Activated CD8-positive, alpha-beta memory T cell treated with anti-CD3 and anti-CD28 coated beads for 48 hours (primary cell): ENCODE measurements at places on chromosomes 13 and 19.

- no peak for DNase-seq
Measured at GRCh38 chr13:105202354-105202753, 1333.1 kb downstream of the EFNB2 start.

- no peak for DNase-seq
Measured at GRCh38 chr13:104460554-104460953, 1394.3 kb upstream of the SLC10A2 start.

GRCh38 chr19:28715157-28715556 lies 497.8 kb downstream of the UQCRFS1 start:
- DNase-seq, result no peak

DNA sequence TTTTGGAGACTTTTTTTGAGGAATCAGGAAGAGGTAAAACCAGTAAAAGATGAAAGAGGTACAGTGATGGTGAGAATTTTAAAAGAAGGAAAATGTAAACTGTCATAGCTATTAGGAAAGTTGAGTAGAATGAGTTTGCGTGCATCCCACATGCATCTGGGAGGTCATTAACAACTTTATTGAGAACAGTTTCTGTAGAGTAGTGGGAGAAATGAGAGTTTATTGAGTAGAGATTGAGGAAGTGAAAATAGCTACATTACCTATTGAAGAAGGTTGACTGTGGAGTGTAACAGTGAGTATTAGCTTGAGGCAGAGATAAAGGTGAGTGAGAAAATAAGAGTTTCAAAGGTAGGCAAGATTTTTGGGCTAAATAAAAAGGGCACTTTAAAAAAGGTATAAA lies 38.7 kb downstream of the BRCA2 start:
- no peak for DNase-seq

GRCh38 chr19:29666578-29667386 lies 1.5 kb downstream of the PLEKHF1 start:
- no peak for DNase-seq

GRCh38 chr19:53521373-53522202 lies 16.4 kb upstream of the ZNF331 start:
- DNase-seq, result no peak

DNA sequence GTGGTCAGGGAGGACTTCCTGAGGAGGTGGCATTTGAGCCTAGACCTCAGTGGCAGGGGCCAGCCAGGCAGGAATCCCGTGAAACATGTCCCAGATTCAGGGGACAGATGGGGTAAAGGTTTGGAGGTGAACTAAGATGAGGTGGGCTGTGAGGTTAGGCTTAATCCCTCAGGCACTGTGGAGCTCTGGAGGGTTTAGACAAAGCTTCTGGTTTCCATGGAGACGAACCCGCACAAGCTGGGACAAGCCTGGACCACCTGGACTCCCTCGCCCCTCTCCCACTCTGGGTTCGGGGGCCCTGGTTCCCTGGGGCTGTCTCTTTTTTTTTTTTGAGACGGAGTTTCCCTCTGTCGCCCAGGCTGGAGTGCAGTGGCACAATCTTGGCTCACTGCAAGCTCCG lies 15.7 kb downstream of the TJP3 start:
- DNase-seq, result no peak

DNA sequence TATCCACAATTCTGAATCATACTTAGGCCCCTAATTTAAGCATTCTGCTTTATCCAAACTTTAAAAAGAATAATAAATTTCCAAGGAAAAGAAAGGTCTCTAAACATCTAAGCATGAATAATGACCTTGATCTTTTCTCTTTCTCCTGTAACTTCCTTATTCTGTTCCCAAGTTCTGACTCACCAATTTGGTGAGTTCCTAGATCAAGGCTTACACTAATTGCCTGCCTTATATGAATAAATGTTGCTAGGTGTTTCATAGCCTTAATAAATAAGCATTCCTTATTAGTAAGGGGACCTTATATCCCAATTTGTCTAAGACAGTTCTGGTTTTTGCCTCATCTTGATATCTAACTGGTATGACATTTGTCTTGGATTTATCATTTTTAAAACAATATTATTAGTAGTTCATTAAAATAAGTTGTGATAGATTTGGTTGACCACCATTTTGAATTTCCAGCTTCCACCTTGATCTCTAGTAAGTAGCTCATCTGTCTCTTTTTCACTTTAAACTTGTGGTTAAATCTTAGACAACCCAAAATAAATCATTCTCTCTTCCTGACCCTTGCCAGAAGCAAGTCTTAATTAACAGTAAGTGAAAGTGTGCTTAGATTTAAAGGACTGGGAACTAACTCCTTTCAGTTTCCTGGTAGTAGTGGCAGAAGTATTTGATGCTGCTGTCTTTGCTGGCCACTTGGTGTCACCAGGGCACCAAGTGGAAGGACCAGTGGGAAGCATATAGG lies 121.2 kb upstream of the MLNR start:
- DNase-seq, result no peak

DNA sequence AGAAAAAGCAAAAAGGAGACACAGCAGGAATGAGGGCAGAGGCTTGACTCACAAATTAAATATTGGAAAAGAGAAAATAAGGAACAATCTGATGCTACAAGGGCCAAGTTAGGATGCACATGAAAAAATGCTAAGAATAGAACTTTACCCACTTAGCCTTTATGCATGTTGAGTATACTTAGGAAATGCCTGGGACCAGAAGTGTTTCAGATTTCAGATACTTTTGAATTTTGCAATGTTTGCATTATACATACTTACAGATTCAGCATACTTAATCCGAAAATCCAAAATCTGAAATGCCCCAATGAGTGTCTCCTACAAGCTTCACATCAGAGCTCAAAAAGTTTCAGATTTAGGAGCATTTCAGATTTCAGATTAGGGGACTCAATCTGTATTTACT lies 262.3 kb downstream of the ABCC4 start:
- DNase-seq, result no peak

- peak; percentile 51 for DNase-seq
Measured at GRCh38 chr19:12194827-12195731, 32.2 kb downstream of the ZNF136 start.

DNA sequence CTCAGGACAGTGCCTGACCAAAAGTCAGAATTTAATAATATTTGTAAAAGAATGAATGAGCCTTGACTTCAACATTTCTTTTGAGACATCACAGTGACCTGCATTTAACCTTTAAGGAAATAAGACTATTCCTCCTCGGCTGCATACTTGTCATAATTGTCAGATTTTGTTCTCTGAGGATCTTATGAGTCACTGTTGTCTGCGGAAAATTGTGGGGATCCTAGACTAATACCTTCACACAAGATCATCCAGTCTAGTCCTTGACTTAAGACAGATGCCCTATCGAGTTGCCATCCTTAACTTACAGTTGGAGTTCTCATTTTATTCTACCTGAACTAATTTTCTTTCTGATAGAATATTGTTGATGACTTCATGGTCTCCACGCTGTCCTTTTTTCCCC lies 198.4 kb downstream of the DLEU7 start:
- DNase-seq, result no peak

GRCh38 chr19:5048727-5049553 lies 80.0 kb downstream of the KDM4B start:
- no peak for DNase-seq

DNA sequence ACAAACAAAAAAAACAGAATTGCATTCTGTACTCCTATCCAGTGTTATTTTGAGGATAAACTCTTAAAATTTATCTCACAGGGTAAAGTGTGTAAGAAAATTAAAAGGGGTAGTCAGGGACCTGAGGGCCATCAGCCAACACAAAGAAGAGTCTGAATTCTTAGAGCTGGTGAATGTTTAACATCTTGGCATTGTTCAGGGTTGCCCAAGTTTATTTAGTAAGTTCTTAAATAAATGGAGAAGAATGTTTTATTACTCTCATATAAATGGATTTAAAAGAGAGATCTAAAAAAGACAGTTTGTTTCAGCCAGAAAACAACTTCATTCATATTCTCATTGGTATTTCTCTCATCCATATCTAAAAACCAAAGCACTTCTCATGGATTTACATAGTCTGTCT lies 171.7 kb downstream of the LACC1 start:
- DNase-seq, result no peak

DNA sequence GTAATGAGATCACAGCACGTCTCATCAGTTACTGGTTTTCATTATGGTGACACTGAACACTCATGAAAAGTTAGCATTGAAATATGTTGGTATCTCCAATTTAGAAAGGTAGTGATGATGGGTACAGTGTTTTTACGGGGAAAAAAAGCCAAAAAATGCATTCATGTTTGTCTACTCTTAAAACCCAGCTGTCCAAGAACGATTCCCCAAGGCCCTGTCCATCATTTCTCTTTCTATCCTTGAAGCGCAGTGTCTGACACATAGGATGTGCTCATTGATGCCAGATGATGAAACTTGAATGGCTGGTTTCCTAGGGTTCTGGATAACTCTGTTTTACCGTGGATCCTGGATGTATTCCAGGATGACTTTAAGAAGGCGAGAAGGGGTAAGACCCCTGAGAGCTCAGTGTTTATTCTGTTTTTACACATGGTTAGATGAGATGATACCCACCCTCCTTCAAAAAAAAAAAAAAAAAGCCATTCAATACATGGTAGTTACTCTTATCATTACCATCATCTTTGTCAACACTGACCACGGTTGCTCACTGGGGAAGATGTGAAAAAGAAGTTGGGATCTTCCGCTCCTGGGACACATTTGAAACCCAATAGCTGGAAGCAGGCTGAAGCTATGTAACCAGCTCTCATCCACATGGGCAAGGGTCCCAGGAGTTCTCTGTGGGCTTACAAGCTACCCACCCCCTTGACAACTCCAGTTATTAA lies 22.5 kb downstream of the SERP2 start:
- no peak for DNase-seq

DNA sequence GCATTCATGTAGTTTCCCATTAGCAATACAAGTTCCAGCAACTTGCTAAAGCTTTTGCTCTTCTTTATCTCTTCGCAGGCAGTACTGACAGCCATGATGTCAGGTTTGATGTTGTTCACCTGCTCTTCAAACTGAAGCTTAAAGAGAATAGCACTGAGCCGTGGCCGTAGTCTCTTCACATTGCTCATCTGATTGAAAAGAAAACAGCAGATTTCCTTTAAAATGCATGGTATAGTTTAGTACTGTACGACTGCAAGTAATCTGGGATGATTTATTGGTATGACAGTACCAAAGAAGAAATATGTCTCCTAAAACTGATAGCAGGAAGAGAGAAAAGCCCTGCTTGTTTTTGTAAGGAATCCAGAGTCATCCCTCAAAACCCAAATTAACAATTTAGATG lies 284.4 kb downstream of the DIAPH3 start:
- DNase-seq, result no peak

GRCh38 chr13:101115762-101116171 lies 300.5 kb downstream of the NALCN start:
- DNase-seq, result no peak

GRCh38 chr19:13115936-13116281 lies 631 bp downstream of the TRMT1 start:
- DNase-seq, result no peak

DNA sequence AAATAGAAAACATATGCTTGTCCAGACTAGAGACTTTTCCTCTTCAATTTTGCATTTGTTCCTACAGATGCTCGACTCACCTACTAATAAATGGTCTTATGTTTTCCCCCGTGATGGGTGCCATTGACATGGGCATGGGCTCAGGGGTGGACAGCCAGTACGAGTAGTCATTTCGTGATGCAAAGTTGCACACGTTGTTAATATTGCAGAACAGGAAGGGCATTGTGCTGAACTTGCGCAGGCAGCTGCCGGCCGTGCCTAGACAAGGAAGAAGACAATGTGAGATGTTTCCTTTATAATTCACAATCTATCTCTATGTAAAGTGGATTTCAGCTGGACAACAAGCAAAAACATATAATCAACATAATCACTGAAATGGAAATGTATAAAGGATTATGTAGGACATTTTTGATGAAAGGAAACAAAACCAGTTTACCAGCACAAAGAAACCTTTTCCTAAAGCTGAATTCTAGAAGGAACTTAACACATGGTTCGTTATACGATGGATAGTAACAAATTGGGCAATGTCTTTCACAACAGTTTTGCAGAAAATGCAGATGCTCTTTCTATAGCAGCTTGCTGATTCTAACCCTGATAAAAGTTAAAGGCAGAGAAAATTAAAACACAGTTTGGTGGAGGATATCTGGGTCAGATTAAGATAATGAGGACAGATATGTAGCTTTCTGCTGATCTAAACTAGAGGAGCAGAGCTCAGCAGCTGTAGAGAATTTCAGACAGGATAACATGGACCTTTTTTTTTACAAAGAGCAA lies 145.7 kb downstream of the COL4A1 start:
- DNase-seq, result no peak

GRCh38 chr19:2462635-2463421 lies 6.1 kb upstream of the LMNB2 start:
- DNase-seq, result no peak

DNA sequence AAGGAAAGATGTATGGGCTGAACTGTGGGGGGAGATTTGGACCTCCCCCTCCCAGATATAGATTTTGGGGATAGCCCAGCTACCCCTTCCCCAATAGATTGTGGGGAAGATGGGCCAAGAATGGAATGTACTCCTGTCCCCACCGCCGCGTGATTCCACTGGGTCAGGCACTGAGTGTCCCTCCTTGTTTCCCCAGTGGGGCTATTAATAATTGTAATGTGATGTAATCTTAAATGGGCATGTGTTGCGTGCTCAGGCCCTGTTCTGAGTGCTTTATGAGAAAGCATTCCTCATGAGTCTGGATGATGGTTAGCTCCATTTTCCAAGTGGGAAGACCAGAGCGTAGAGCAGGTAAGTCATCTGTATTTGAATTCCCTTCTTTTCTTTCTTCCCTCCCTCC lies 1.4 kb downstream of the PSMD8 start:
- DNase-seq, result no peak

DNA sequence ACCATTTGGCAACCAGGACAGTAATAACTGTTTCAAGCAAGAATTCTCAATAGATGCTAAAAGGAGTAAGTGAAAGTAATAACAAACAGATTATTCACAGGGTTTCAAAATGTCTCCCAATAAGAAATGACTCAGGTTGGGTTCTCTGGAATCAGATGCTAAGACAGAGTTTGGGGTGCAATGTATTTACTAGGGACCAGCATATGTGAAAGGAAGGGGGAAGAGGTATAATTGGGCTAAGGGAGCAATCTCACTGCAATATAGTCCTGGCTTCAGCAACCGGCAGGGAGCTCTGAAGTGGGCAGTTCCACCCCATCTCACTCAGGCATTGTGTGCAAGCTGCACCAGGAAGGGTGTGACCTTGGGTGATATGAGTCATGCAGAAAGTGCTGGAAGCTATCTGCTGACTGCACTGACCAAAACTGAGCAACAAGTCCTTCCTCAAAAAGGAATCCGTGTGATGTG lies 23.4 kb downstream of the ZDHHC20 start:
- no peak for DNase-seq

DNA sequence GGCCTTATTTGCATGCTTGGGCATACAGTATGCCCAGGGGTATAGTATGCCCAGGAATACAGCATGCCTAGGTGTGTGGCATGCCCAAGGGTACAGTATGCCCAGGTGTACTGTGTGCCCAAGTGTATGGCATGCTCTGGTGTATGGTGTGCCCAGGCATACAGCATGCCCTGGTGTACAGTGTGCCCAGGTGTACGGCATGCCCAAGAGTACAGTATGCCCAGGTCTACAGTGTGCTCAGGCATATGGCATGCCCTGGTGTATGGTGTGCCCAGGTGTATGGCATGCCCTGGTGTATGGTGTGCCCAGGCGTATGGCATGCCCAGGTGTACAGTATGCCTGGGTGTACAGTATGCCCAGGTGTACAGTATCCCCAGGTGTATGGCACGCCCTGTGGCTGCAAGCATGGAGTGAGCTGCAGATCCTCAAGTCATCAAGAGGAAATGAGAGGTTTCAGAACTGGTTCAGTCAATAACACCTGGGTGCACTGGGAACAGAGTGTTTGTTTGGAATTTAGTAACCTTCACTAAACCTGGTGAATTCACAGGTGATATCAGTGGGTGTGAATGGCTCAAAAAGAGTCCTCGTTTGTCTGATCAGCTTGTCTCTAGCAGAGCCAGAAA lies 7.8 kb upstream of the C13orf42 start:
- DNase-seq, result no peak
